Frontal cortex (tissue), 4 donors: ENCODE measurements at places on chromosomes 7 and 10. TPM values are rescaled to one million over a fixed set of nuclear protein-coding genes. Genes with fewer than 3 reads are reported as not detected.

Gene CALML5
- total RNA-seq = not detected

Gene XRCC2
- 2.9 TPM for total RNA-seq

Gene SKIDA1
- total RNA-seq = 11.0 TPM

Gene SLC18A3
- under 0.01 TPM for total RNA-seq

Gene WBP1L
- total RNA-seq = 15.5 TPM

Gene ACSL5
- 2.4 TPM for total RNA-seq

Gene EEF1AKMT2
- 33.4 TPM for total RNA-seq
